ENCODE measurements at places on chromosomes 6 and 20.

DNA sequence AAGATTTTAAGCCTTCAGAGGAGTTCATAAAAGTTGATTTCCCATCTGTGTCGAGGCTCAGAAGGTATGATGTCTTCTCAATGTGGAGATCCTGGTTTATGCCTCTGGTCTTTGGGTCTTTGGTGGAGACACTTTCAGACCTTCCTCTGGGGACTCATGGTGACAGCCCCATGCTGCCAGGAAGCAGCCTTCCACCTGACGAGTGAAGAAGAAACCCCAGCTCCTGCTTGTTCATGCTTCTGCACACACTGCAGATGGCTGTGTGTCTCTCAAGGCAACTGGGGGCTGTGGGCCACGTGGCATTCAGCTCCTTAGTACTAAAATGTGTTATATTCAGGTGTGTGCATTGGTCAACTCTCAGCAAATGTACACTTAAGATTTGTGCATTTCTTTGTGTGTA is 4.9 kb upstream of the SCP2D1 start:
- DNase-seq: no peak

GRCh38 chr6:109454496-109455436 is 806 bp downstream of the MICAL1 start:
- DNase-seq: no peak

GRCh38 chr6:10177704-10178103 is 237.2 kb downstream of the TFAP2A start:
- no peak for DNase-seq

DNA sequence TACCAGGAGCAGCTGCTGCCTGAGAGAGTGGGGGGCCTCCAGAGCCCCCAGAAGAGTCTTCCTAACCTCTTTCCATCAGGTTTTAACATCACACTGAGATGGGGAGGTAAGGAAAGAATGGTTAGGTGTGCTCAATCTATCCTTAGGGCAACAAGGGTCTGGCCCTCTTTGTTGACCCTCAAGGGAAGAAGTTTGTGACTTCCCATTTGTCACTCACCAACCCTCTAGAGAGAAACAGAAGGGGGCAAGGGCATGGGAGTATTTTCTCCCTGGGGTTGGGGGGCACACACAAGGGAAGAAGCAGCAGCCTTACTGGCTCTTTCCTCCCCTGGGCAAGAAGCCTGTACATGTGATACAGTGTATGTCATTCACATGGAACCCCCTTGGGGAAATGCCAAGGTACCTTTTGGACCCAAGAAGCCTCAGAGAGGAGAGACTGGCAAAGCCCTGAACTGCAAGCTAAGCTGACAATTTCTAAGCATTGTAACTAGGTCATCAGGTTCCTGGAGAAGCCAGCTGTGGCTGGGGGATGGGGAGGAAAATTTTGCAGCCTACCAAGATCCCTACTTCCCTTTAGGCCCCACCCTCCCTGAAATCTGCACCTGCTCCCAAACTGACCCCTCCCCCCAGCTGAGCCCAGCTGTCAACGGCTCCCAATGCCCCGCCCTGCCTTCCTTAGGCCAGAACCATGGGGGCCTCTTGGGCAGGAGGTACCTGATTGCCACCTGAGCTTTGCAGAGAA is 14.5 kb downstream of the BCL2L1 start:
- no peak for DNase-seq

GRCh38 chr6:12608874-12609273 is 107.7 kb upstream of the PHACTR1 start:
- DNase-seq: no peak
